Caco-2 (cell line): ENCODE measurements at places on chromosomes 5 and 9.

- no peak for DNase-seq
Observed at GRCh38 chr9:130823435-130823834, 11.6 kb upstream of the ABL1 start.

GRCh38 chr5:147504011-147504410 lies 5.9 kb downstream of the DPYSL3 start:
- no peak for DNase-seq

DNA sequence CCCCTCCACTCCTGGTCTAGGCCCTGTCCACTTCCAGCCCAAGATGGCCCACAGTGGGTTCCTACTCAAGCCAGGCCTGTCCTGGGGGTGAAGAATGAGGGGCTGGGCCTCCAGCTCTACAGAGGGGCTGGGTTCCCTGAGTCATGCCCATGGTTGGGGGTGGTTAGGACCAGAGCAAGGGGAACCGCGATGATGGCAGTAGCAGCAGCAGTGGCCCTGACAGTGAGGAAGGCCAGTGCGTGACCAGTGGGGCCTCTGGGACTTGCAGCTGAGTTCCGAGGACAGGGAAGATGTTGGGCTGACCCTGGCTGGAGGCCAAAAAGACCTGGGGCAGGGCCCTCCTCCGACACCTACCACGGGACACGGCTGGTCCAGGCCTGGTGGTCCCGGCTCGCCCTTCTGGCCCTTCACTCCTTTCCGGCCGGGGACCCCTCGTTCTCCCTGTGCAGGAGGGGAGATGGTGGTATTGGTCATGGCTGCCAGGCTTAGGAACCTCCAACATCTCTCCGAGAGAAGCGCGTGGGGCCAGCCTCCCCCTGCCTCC lies 9.2 kb upstream of the PHYKPL start:
- no peak for DNase-seq

DNA sequence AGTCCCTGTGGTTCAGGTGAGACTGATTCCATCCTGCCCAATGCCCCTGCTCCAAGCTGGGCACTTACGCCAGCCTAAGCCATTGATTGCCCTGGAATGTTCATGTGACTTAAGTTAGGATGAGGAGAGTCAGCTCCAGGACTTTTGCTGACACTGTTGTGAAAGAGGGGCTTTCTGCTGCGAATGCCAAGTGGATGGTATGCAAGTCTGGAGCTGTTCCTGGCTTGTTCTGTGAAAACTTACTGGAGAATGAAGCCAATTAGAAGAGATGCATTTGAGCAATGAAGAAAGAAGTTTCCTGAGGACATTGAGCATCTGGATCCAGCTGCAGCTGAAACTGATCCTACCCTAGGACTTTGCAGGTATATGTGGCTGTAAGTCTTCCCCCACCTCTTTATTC lies 61.2 kb upstream of the ZFR start:
- no peak for DNase-seq

DNA sequence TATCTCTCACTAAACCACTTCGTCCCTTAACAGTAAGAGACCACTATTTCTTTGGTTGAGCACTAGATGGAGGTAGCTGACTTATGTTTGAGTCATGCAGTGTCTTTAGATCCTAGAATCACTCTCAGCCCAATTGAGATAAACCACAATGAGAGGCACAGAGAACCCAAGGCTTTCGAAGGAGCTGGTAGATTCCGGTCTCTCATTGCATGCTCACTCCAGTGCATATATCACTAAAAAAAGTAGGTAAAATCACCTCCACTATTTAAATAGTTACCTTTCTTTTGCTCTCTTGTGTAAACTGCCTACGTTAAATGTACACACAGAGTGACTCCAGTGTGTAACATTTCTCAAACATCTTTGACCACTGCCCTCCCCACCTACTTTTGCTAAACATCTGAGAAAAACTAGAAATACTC lies 27.6 kb downstream of the ACTL7A start:
- DNase-seq = peak; percentile 19

DNA sequence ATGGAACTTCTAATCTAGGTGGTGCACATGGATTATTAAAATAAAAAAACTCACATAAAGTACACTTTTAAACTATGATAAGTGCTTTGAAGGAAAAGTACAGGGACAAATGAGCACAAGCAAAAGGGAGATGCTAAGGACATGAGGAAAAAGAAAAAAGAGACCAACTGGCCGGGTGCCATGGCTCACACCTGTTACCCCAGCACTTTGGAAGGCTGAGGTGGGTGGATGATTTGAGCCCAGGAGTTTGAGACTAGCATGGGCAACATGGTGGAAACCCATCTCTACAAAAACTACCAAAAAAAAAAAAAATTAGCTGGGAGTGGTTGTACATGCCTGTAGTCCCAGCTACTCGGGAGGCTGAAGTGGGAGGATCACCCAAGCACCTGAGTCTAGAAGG lies 67.1 kb downstream of the SH3TC2 start:
- DNase-seq = no peak

DNA sequence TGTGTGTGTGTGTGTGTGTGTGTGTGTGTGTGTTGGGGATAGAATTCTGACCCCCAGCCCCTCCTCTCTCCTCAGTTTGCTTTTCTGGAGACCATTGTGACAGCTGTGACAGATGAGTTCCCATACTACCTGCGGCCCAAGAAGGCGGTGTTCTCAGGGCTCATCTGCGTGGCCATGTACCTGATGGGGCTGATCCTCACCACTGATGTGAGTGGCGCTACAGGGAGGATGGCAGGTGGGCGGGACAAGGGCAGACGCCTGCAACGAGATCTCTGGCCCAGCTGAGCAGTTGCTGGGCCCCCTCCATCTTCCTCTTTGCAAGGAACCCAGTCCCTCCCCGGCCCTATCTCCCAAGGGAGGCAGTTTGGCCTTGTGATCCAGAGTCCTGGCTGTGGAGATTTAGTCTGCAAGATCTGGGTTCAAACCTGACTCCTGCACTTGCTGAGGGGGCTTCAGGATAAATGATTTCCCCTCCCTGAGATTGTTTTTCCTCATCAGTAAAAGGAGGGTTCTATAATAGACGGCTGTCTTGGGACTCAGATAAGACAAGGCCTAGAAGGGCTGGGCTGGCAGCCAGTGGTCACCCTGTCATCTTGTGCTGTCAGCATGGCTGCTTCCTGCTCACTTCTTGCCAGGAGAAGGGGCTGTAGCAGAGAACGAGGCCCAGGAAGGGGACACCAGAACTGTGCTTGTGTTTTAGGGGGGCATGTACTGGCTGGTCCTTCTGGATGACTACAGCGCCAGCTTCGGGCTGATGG lies 14.1 kb downstream of the SLC6A7 start:
- no peak for DNase-seq

GRCh38 chr9:107313555-107314096 lies 30.5 kb downstream of the RAD23B start:
- no peak for DNase-seq
